ENCODE measurements at places on chromosomes 7 and 10.

DNA sequence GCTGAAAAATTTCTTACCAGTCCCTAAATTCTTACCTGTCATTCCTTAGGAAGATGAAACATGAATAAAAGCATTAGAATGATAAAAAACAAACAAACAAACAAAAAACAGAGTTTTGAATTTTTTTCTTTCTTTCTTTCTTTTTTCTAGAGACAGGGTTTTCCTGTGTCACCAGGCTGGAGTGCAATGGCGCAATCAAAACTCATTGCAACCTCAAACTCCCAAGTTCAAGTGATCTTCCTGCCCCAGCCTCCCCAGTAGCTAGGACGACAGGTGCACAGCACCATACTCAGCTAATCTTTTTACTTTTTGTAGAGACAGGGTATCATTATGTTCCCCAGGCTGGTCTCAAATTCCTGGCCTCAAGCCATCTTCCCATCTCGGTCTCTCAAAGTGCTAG, 26.5 kb downstream of the NT5C2 start:
- no peak for DNase-seq

DNA sequence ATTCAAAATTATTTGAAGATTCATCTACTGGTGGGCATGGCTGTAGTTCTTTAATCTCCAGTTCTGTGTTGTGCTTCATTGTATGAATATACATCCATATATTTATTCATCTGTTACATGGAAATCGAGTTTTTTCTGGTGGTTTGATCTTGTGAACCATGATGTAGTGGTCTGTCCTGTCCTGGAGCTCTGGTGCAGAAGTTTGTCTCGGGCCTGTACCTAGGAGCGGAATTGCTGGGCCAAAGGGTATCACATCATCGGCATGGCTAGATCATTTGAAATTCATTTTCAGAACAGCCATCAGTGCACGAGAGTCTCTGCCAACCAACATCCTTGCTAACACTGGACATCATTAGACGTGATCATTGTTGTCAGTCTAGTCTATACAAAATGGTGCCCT, 107.0 kb downstream of the ELFN1 start:
- DNase-seq = no peak

DNA sequence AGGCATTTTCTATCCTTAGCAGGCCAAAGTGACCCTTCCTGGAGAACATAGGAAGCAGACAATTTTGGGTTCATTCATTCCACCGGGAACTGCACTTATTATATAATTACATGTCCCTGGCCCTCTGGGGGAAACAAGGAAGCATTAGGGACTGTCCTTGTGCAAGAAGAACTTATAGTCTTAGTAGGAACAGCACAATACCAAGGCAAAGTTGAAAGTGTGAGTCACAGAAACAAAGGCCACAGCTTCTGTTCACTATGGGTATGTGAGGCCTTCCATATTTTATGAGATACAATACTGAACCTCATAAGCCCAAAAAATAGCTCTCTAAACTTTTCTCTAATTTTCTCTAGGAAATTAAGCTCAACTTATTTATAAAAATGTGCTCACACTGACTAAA, 18.4 kb upstream of the AKR1B10 start:
- DNase-seq = no peak

DNA sequence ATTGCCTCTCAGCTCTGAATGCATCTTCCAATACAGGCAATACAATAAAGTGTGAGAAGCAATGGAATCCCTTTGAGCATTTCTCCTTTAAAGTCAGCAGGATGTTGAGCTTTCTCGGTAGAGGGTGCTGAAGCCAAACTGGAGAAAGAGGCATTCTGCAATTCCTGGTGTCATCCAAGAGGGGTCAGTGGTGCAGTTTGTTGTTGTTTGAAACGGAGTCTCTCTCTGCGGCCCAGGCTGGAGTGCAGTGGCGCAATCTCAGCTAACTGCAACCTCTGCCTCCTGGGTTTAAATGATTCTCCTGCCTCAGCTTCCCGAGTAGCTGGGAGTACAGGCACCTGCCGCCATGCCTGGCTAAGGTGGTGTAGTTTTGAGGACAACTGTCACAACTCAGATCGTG, 486.5 kb downstream of the CALN1 start:
- DNase-seq = no peak

DNA sequence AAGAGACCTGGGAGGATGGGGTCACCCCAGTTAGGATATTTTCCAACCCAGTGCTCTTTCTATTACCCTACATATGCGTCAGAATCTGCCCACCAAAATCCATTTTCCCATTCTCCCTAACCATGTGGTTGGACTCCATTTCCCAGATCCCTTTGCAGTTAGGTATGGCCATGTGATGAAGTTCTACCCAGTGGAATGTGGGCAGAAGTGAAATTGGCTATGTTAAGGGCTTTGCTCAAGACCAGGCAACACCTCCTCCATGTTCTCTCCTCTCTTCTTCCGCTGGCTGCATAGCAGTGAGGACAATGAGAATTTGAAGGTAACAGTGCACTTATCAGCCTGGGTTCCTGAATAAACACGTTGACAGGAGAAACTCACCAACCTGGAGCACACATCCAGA, 111.3 kb downstream of the CABCOCO1 start:
- no peak for DNase-seq

DNA sequence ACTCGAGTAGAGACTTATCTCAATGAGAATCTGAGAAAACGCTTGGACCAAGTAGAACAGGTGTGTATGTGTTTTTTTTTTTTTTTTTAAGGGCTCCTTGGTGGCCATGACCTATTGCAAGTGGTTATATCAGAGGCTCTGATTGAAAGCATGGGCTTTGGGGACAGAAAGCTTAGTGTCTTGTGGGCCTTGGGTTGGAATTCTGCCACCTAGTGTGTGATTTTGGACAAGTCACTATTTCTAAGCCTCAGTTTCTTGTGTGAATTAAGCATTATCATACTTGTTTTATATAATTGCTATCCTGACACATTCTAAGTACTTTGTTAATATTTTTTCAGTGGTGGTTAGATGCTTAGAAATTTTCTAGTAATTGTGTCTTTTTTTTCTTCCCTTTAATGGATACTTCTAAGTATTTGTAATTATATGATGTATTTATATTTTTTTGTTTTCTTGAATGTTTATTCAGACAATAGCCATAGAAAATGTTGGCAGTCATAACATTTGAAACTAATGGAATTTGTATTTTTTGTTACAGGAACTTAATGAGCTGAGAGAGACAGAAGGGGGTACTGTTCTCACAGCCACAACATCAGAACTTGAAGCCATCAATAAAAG, 33.1 kb downstream of the SMC3 start:
- no peak for DNase-seq

DNA sequence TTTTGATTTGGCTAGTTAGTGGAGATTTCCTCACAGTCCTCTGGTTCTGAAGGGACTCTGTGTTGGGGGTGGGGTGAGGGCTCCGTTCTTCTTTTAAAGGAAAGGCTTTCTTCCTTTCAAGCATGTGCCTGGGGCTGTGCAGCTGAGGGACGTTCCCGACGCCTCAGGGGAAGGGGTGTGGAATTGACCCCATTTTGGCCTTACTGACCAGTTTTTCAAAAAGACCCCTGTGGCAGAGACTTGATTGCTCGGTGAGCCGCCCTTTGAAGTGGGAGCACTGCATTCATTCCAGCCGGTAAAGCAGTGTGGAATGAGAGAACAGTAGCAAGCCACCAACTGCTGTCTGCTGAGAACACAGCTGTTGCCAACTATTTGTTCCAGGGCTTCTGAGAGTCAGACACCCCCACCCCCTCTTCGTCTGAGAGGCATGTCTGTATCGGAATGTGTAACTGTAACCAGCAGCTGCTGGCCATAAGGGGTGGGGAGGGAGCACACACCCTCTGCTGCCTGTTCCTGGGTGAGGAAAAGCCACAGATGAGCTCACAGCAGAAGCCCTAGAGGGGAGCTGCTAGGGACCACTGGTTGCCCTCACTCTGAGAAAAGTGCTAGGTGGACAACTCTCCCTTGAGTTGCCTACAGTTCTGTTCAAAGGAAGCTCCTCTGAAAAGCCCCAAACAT, 33.2 kb downstream of the WBP1L start:
- no peak for DNase-seq

GRCh38 chr10:31720546-31720945, 208.1 kb downstream of the ARHGAP12 start:
- no peak for DNase-seq

GRCh38 chr10:47133871-47134570, 166.0 kb upstream of the GDF10 start:
- no peak for DNase-seq

DNA sequence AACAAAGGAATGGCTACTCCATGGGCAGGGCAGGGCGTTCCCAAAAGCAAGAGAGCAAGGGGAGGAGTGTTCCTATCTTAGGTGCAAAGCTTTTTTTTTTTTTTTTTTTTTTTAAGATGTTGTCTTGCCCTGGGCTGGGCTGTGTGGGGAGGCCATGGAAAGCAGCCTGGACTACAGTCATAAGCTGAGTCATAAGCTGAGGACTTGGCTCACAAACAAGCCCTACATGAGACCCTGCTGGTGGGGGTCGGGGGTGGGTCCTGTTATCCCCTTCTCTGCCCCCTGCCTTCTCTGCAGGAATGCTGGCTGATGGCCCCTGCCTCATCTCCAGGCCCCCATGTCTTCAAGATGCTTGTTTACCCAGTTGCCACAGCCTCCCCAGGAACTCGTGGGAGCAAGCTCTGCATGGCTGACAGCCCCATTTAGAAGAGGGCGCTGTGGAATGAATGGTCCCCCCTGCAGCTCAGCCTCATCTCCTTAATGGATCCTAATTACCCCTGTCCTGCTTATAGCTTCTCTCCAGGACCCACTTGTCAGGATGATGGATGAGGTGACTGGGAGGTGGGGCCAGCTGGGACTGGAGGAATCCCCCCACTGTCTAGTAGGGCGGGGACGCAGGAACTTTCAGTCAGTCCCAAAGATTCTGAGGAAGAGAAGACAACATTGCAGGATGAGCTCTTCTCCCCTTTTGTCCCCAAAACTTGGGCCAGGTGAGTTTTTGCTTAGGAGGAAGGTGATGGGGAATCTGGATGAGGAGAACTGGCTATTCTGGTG, 340.8 kb upstream of the PODXL start:
- no peak for DNase-seq

GRCh38 chr7:138458576-138459412, 1.3 kb upstream of the TRIM24 start:
- DNase-seq = no peak

- DNase-seq = no peak
Observed at GRCh38 chr10:13365243-13365642, 17.1 kb upstream of the SEPHS1 start.

GRCh38 chr7:47345857-47346298, 236.0 kb downstream of the TNS3 start:
- no peak for DNase-seq

DNA sequence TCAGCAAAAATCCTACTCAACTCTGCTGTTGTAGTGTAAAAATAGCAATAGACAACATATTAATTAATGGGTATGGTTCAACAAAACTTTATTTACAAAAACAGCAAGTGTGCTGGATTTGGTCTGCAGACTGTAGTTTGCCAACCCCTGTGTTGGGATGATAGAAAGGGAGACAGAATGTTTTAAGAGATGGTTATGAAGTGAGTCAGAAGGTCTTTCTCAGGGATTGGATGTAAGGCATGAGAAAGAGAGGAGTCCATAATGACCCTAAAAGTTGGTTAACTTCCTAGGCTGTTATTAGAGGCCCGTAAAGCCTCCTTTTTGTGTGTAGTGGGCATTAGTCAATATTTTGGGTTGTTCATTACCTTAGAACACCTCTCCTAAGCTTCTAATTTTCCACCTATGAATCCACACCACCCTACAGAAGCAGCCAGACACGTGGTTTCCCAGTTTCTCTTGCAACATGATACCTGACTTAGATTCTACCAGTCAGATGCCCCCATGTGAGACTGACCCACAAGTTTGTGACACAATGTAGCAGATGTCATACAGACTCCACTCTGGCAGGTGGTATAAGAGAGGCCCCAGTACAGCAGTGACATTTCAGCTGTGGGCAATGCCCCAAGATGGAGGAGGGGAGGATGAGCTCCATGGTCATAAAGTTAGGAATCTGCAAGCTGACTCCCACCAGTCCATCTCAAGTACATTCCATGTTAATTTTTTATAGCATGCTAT, 1015.6 kb downstream of the KCNMA1 start:
- no peak for DNase-seq

DNA sequence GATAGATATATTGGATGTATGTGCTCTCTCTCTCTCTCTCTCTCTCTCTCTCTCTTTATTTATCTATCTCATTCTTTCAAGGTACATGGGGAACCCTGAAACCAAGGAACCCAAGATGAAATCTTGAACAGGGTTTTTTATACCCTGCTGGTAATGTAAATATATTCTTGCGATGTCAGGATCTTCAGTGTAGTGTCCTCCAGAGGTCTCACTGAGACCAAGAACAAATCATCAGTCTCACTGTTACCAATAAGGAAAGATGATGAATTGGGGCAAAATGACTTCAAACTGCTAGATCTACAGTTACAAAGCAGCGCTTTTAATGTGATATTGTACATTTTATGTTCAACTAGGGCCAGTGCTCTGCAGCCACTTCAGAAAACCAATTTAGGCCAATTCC, 423.5 kb downstream of the ANKRD7 start:
- DNase-seq = no peak
